ENCODE measurements at places on chromosomes 11 and 22.

- no peak for DNase-seq
Measured at GRCh38 chr11:131066551-131066950, 150.3 kb upstream of the SNX19 start.

DNA sequence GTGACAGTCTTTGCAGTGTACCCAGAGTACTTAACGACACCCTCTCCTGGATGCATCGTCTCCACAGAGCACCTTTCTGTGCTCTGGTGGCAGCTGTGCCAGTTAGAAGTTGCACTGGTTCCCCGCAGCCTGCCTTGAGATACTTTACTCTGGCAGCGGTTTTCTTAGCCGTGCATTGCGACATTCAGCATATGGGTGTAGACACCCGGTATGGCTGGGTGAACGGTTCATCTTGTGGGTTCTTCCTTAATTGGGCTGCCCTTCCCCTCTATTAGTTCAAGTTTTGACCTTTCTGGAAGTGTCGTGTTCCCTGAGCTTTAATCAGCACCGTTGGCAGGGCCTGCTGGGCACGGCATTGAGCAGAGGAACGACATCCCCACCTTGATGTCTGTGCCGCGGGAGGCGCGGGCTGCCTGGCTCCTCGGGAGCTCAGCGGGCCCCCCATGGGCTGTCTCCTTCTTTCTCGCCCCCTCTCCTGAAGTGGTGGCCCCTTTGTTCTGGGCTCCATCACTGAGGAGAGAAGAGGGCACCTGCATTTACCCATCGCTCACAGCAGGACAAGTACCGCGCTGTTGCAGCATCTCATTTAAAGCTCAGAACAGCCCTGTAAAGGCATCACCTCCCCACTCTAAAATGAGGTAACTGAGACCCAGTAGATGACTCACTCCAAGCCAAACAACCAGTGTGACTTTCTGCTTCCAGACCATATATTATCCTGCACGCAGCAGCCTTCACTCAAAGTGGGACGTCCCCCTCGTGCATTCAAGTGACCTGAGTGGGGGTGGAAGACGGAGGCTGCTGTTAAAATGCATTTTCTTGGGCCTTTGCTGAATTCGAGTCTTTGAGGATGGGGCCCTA lies 13.3 kb downstream of the FAM83F start:
- DNase-seq: no peak

- DNase-seq: no peak
Measured at GRCh38 chr11:77167111-77167626, 39.1 kb downstream of the MYO7A start.

GRCh38 chr11:121618516-121618915 lies 165.7 kb upstream of the SORL1-AS1 start:
- no peak for DNase-seq

DNA sequence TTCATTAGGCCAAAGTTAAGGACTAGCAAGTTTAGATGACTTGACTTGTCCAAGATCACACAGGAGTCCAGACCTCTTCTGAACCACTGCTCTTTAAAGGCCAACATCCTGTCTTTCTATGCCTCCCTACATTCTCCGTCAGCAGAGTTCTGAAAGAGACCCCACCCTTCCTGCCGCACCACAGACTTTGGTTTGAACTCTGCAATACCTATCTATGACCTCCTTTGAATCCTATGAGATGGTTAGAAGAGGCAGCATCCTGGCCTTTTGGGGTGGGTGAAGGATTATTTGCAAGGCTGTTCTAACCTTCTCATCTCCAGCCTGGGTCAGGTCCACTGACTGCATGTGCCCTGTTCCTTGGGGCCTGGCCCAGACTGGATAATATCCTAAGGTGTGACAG lies 4.3 kb upstream of the RRM1 start:
- no peak for DNase-seq

DNA sequence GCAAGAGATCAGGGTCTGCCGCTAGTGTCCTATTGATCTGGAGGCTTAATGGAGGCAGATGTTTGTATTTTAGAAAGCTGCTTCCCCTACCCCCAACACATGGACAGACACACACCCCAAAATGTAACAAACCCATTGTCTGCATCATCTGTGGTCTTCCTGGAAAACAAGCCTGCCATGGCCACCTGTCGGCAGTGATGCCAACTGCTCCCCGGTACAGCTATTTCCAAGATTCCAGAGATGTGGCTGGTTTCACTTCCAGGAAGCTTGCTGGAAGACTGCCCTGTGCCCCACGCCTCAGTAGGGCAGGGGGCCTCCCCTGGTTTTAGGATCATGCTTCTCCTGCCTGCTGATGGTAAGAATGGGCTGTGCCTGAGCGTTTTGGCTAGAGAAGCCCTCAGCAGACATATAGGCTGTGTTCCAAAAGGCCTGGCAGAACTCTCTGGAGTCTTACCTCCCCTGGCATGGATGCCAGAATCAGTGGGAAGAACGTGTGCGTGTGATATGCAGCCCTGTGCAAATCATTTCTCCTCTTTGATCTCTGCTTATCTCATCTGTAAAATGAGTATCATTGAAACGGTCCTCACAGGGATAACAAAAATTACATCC lies 108.6 kb downstream of the FBXO7 start:
- no peak for DNase-seq

DNA sequence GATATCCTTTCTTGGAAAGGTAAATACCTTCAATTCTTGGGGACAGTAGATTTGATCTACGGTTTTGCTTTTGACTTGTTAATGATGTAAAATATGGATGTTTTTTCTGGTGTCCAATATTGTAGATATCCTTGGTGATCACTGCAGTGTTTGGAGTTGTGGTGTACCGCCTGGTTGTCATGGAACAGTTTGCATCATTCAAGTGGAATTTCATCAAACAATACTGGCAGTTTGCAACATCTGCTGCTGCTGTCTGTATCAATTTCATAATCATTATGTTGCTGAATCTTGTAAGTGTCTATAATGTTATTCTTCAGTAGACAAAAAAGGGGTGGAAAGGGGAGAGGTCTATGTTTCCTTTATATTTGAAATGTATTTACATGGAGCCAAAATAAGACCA lies 27.4 kb upstream of the MUC15 start:
- no peak for DNase-seq

DNA sequence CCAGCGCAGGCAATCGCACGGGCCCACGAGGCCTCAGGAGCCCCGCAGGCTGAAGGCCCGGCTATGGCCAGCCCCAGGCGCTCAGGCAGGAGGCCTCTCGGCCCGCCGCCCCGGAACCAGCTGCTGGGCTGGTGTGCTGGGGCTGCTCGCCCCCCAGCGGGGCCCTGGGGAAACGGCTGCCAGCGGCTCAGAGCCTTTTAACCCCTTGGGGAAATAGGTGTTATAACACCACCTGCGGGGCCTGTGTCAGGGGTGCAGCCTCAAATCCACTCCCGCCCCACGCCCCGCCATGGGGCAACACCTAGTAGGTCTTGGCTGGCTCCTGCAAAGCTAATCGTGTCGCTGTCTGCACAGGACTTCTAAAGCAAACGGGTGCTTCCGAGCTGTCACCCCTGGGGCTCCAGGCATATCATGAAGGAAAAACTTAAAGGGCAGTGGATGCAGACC lies 237.4 kb downstream of the TTC28 start:
- DNase-seq: peak; percentile 58

DNA sequence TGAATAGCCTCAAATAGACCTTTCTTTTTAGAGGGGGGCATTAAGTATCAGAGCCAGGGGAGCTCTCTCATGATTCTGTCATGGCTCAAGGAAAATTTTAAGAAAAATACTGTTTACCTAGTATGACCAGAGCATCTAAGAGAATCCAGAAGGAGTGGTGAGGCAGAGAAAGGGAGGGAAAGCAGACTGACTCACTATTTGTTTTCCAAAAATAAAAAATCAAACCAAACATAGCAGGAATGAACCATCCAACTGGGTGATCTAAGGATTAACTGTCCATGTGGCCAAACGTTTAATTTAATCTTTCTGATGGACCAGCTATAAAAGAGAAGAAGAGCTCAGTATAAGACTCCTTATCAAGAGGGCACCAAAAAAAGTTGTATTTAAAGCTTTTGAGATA lies 70.8 kb downstream of the GAB2 start:
- no peak for DNase-seq

DNA sequence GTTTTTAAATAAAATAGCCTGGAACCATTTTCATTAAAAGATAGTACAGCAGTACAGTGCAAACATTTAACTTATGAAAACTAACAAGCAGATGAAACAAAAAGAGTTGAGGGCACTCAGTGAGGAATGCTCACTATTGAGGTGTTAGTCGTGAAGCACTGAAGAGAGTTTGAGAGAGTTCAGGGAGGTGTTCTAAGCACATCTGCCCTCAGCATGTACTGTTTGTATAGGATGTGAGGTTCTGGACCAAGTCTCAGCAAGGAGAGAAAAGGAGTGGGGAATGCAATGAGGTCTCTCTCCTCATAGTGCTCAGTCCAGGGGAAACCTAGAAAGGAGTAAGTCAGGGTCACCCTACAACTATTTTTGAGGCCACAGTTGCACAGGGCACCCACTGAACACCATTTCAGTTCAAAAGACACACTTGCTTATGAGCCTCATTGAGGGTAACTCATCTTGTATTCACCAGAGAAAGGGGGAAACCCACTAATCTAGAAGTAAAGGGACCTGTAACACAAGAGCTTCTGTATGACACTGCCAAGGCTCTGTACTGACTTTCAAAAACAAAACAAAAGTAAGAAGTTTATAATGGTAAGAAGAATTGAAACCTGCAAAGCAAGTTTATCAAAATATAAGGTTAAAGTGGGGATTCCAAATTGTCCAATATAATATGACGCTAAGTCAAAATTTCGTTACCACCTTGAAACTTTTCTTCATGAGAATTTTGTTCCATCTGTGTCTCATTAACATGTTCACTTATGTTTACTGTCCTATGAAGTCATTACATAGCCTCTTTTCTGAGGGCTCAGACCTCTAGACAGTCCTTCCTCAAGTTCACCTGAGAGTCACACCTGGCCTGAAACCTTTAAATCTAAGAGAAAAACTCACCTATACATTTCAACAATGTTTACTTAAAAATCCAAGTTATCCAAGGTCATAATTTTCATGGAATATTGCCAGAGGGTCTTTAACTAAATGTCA lies 275.3 kb downstream of the ETS1 start:
- DNase-seq: no peak

GRCh38 chr11:45156741-45157140 lies 10.3 kb downstream of the PRDM11 start:
- no peak for DNase-seq

DNA sequence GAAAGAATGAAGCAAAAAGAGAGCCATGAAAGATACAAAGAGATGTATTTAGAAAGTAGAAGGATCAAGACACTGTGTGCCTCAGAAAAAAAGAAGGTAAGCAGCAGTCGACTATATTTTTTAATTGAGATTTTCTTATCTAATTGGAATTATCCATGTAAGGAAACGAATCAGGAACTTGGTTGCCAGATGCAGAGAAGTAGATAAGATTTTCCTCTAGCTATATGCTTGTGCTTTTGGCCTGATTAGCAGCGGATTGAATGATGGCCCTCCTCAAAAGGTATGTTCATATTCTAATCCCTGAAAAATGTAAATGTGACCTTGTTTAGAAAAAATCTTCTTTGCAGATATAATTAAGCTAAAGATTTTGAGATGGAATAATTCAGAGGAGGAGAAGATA lies 43.9 kb upstream of the CARD18 start:
- DNase-seq: no peak

- DNase-seq: peak; percentile 73
Measured at GRCh38 chr11:120929664-120930154, 94.2 kb upstream of the TBCEL start.

DNA sequence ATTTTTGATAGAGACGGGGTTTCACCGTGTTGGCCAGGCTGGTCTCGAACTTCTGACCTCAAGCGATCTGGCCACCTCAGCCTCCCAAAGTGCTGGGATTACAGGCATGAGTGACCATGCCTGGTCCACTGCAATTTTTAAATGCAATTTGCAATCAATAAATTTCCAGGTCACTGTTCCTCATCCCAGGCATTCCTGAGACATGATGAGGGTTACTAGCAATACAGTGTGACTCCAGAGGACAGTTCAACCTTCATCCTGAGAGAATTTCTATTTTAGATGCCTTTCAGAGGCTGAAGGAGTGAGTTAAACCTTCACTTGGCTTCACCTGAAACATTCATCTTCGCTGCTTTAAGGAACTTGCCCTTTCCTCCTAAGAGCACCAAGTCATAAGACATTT lies 9.7 kb upstream of the UBASH3B start:
- DNase-seq: no peak

- DNase-seq: no peak
Measured at GRCh38 chr11:133586903-133587517, 54.7 kb upstream of the OPCML start.

GRCh38 chr11:36475192-36475591 lies 34.9 kb downstream of the TRAF6 start:
- DNase-seq: no peak

DNA sequence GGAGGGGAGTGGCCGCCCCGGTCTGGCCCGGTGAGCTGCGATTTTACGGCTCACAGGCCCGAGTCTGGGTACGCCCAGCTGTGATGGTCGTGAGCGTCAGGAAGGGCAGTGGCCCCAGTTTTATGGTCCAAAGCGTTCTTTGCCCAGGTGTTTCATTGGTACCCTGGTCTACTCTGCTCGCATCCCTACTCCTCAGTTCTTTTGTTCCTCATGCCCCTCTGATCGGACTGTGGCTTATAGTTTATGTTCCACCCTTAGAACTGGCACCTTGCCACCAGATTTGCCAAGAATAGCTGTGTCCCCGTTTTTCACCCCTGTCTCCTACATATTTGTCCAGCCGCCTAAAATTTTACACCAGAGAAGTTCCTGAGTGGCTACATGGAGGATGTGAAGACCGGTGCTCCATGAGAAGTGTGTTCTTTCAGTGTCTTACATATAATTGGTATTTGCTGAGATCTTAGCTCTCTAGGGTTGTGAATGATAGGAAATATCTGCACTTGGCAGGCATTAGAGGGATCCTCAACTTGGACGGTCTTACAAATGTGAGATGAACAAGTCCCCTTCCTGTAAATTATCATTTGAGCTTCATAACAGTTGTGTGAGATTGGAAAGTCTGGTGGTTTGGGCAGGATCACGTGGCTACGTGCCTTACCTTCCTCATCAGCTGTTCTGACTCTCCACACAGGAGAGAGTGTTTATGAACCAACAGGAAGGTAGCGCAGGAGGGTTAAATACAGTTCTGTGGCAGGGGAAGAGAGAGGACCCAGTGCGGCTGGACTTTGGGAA lies 1.1 kb downstream of the PANX1 start:
- DNase-seq: no peak

DNA sequence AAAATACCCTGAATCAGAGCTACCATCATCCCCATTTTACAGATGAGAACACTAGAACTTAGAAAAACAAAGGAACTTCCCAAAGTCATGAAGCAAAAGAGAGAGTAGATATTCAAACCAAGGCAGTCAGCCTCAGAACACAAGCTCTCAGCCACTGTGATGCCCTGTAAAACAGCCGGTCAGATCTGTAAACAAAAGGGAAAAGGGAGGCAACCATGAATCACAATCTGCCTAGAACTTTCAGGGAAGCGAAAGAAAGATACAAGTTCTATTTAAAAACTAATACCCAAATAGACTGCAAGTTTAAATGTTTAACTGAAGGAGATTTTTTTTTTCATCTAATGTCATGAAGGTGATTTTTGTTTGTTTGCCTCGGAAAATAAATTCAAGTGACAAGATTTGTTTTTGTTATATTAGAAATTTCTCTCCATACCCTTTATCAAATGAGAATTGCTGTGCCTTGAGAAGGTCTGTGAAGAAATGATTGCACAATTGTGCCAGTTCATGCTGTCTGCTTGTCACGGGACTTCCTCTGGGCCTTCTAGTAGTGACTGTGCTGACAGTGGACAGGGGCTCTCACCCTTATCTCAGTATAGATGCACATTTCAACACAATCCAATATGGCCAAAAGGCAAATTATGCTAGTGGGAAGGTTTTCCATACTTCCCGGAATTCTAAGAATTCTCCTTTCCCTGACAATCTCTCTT lies 11.7 kb downstream of the SAA1 start:
- DNase-seq: no peak
